ENCODE measurements at places on chromosomes 11 and 22. TPM values are rescaled to one million over a fixed set of nuclear protein-coding genes. Genes with fewer than 3 reads are reported as not detected.

DNA sequence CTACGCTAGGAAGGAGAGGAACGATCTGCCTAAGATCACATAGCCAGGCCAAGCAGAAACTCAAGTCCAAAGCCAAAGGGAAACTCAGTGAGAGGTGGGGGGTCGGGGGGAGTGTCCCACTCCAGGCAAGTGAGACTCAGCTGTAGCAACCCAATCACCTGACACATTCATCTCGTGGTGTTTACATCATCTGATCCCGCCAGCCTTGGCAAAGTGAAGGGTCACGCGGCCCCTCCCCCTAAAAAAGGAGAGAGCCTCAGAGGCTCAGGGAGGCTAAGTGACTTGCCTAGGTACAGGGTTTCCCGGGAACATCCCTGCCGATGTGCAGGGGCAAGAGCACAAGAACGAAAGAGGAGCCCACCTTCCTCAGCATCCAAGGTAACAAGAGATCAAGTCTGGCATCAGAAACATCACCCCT is 21.5 kb downstream of the MYH9 start:
- H3K4me1 ChIP-seq: peaks cover 91% of the 10 kb centered on the region
- H3K4me3 ChIP-seq: no peak overlapping the region
- no peak overlapping the region for H3K27ac ChIP-seq
- no peaks in the 10 kb centered on the region for H3K27me3 ChIP-seq
- no peak for DNase-seq

DNA sequence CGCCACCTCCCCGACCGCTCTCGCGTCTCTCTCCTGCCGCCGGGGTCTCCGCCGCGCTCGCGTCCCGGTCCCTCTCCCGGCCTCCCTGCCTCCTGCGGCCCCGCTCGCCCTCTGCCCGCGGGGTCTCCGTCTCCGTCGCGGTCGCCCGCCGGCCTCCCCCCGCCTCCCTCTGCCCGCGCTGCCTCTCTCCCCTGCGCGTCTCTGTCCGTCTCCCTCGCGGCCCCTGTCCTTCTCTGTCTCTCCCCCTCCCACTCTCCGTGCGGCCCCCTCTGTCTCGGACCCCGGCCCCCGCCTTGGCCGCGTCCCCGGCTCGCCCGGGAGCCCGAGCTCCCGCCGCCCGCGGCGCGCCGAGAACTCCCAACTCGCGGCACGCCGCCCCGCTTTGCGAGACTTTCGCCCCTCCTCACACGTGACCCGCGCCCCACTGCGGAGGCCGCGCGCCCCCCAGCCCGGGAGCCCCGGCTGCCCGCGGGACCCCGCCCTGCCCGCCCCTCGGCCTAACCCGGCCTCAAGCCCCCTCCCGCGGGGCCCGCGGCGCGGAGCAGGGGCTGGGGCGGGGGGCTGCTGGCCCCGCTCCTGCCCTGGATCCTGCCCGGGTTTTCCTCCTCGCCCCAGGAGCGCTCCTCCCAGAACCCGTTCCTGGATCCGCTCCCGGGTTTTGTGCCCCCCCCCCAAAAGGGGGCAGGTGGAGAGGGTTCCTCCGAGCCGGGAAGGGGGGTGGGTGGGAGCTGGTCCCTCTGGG is 702 bp upstream of the KCNJ4 start:
- H3K27ac ChIP-seq: no peak overlapping the region
- no peak for DNase-seq
- H3K36me3 ChIP-seq: no peaks in the 10 kb centered on the region
- peaks cover 14% of the 10 kb centered on the region for H3K4me1 ChIP-seq

DNA sequence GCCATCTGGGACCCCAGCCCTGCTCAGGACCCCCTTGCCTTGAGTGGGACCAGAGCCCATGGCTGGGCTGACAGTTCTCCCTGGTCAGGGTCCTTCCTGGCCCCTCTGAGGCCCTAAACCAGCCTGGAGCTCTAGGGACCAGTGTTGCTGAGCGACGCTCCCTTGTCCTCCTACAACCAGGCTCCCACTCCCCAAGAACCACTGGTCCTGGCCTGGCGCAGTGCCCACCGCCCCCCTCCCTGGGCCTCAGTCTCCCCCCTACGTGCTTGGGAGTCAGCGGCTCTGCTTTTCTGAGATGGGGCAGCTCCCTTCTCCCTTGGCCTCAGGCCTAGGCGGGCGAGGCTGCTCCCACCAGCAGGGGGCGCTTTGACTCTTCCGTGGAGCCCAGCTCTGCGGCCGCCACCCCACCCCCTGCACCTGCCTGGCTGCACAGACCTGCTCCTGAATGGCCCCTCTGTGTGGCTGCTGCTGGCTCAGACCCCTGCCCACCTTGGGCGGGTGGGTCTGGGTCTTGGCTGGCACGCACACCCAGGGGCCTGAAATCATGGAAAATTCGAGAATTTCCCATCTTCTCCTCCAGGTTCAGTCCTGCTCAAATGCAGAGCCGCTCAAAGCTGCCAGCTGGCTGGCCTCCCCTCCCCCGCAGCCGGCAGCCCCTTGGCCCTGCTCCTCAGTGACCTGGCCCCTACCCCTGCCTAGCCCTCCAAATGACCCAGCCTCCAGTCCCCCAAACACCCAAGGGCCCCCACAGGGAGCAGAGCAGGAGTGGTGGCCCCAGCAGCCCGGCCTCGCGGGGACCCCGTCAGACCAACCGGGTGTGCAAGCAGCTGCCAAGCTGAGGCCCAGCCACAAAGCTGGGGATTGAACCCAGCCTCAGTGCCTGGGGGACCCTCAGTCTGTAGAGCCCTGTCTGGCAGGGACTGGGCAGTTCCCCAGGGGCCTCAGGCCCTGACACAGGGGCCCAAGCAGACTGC is 9.1 kb downstream of the PRR33 start:
- H3K4me1 ChIP-seq: no peaks in the 10 kb centered on the region
- H3K27ac ChIP-seq: no peak overlapping the region
- H3K4me3 ChIP-seq: no peak overlapping the region
- peak; percentile 43 for DNase-seq

DNA sequence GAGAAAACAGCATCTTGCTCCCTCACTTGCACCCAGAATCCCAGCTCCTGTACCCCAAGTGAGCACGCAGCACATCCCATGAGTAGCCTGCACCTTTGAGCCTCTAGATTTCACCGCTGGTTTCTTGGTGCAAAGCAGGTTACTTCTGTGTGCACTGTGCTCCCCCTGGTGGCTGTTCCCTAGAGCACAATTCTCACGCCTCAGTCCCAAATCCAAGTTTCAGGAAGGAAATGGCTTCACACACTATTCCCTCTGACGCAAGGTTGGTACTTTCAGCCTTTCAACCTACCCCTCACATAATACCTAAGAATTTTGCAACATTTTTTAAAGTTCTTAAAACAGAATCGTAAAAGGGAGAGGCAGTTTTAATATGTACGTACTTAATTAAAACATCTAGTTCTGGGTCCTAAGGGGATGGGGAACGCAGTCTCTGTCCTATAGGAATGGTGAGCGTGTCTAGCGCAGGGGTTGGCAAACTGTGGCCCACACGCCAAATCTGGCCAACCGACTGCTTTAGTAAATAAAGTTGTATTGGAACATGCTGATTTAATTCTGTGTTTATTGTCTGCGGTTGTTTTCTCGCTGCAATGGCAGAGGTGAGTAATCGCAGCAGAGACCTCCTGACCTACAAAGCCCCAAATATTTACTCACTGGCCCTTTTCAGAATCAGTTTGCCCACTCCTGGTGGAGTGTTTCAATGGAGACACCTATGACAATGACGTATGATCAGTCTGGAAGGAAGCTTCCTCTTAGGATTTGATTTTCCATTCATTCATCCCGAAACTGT is 27.5 kb downstream of the DHCR7 start:
- H3K4me3 ChIP-seq: no peak overlapping the region
- peaks cover 2% of the 10 kb centered on the region for H3K27me3 ChIP-seq
- H3K4me1 ChIP-seq: no peaks in the 10 kb centered on the region
- peak; percentile 56 for DNase-seq
- H3K27ac ChIP-seq: no peak overlapping the region

GRCh38 chr11:60906132-60906972 is at the start of gene PRPF19:
Gene PRPF19 (minus strand): TSS chr11:60906585. CDS start chr11:60906382, 203 bp downstream.
- peaks cover 13% of the 10 kb centered on the region for H3K36me3 ChIP-seq
- peak within 1 kb of the TSS; percentile 92 for H3K4me3 ChIP-seq
- H3K27ac ChIP-seq: peak within 1 kb of the TSS; percentile 90

- H3K36me3 ChIP-seq: no peaks in the 10 kb centered on the region
- no peaks in the 10 kb centered on the region for H3K4me1 ChIP-seq
- DNase-seq: no peak
- H3K27me3 ChIP-seq: no peaks in the 10 kb centered on the region
- H3K4me3 ChIP-seq: no peak overlapping the region
Measured at GRCh38 chr11:21066030-21066429, 396.6 kb downstream of the NELL1 start.

GRCh38 chr22:24401931-24402367 is 25.4 kb upstream of the ADORA2A start:
- peaks cover 11% of the 10 kb centered on the region for H3K36me3 ChIP-seq
- H3K4me3 ChIP-seq: no peak overlapping the region
- no peaks in the 10 kb centered on the region for H3K27me3 ChIP-seq
- no peak for DNase-seq
- H3K4me1 ChIP-seq: peaks cover 26% of the 10 kb centered on the region
- peak overlapping the region; percentile 68 for H3K27ac ChIP-seq

DNA sequence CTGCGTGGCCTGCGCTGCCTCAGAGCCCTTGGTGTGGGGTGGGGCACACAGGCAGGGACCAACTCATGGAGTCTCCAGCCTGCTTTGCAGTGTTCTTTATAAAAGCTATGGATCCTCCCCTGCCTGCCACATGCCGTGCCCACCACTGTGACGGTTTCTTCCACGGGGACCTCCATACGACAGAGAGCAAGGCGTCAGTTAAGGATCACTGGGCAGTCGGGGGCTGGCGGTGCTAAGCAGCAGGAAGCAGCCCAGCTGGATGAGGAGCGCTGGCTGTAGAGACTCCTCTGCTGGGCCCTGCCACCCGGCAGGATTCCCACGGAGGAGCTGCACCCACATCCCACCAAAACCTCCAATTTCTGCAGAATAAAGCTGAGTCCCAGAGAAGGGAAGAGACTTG is 23.1 kb upstream of the EFCAB6 start:
- H3K27ac ChIP-seq: no peak overlapping the region
- no peaks in the 10 kb centered on the region for H3K36me3 ChIP-seq
- no peak for DNase-seq
- no peaks in the 10 kb centered on the region for H3K27me3 ChIP-seq

- H3K4me3 ChIP-seq: no peak overlapping the region
- no peak for DNase-seq
- peaks cover 13% of the 10 kb centered on the region for H3K36me3 ChIP-seq
- H3K4me1 ChIP-seq: peaks cover 8% of the 10 kb centered on the region
Measured at GRCh38 chr11:67499808-67500483, 5.2 kb downstream of the PITPNM1 start.

DNA sequence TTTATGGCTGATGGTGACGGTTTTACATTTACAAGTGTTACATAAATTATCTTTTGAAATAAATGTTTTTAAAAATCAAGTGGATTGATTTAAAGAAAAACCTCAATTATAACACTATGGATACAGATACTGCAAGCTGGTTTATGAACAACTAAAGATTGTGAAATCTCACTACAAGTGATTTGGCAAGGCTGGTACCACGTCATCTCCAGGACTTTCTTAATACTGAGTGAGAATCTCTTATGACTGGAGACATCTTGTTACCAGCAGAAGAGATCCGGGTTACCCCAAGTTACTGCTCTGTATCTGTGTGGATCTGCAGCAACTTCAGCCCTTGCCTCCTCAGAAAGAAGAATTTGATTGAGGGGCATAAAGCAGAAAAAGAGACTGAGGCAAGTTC is 452.9 kb downstream of the MN1 start:
- H3K27me3 ChIP-seq: peaks cover 22% of the 10 kb centered on the region
- no peak for DNase-seq
- H3K36me3 ChIP-seq: no peaks in the 10 kb centered on the region
- no peak overlapping the region for H3K27ac ChIP-seq

GRCh38 chr22:46856661-46857060 is 94.2 kb downstream of the TBC1D22A start:
- no peak overlapping the region for H3K27ac ChIP-seq
- no peaks in the 10 kb centered on the region for H3K36me3 ChIP-seq
- no peak overlapping the region for H3K4me3 ChIP-seq
- DNase-seq: no peak
- H3K4me1 ChIP-seq: no peaks in the 10 kb centered on the region
- no peaks in the 10 kb centered on the region for H3K27me3 ChIP-seq

- no peaks in the 10 kb centered on the region for H3K4me1 ChIP-seq
- no peak for DNase-seq
Measured at GRCh38 chr11:24900514-24900913, 403.7 kb downstream of the LUZP2 start.

DNA sequence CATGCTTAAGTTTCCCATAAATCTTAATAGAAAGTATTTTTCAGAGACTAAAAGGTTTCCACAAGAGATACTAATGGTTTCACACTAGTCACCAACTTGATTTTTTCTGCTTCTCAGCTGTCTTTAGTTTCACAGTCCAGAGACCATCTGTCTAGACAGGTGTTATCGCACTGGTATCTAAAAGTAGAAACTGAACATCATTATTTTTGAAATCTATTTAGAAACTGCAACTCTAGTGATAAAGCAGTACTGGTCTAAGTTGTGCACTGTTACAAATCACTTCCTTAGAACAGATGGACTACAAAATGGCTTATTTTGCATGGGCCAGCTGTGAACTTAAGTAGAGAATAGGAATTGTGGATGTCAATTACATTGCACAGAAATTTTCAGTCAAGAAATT is 78.0 kb downstream of the CNTN5 start:
- H3K4me1 ChIP-seq: no peaks in the 10 kb centered on the region
- H3K27me3 ChIP-seq: no peaks in the 10 kb centered on the region
- no peaks in the 10 kb centered on the region for H3K36me3 ChIP-seq
- H3K27ac ChIP-seq: no peak overlapping the region

DNA sequence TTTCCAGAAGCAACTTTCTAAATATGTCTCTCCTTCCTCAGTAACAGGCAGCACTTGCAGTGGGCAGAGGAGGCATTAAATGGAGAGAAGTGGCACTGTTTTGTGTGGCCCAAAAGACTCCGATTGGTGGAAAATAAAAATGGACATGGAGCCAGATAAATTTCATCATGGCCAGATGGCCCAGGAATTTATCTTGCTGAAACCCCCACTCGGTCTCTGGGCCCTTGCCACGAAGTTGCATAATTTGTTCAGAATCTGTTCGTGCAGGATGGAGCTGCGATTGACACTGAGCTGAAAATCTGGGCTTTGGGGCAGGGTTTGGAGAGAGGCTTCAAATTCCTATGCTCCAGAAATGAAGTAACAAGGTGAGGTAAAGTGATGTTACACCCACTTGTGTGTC is 65.5 kb downstream of the C11orf91 start:
- no peak overlapping the region for H3K27ac ChIP-seq
- no peaks in the 10 kb centered on the region for H3K27me3 ChIP-seq
- peaks cover 27% of the 10 kb centered on the region for H3K4me1 ChIP-seq
- no peak overlapping the region for H3K4me3 ChIP-seq
- H3K36me3 ChIP-seq: no peaks in the 10 kb centered on the region
- DNase-seq: no peak

DKK3 gene
- total RNA-seq: 0.49 TPM

HBB gene
- not detected for total RNA-seq

FGF4 gene
- not detected for total RNA-seq

RHOD gene
- total RNA-seq: 42.0 TPM

BTG4 gene
- total RNA-seq: not detected

DNAJB7 gene
- total RNA-seq: not detected

Data from HCT116 (cell line).